Esophagus squamous epithelium (tissue), 5 donors: ENCODE measurements at places on chromosomes 11 and 22.

GRCh38 chr11:86138958-86139357, 70.1 kb upstream of the PICALM start:
- DNase-seq = no peak

DNA sequence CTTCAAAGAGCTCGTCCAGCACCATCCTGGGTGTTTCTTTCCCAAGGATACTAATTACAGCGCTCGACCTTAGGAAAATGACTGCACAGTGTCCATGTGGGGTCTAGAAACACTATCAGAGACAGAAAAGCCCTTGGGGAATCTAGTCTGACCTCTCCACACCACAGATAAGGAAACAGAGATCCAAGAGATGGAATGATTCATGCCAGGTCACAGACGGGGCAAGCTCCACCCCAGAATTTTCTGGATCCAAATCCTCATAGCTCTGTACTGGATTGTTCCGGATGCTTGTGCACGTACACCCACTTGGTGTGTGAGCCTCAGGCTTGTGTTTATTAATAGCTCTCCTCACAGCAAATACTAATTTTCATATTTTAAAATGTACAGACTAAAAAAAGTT, 11.3 kb downstream of the ABTB2 start:
- DNase-seq = no peak

GRCh38 chr11:68615657-68616056, 68.7 kb upstream of the GAL start:
- no peak for DNase-seq

GRCh38 chr11:17528181-17528691, 16.0 kb downstream of the USH1C start:
- DNase-seq = no peak

DNA sequence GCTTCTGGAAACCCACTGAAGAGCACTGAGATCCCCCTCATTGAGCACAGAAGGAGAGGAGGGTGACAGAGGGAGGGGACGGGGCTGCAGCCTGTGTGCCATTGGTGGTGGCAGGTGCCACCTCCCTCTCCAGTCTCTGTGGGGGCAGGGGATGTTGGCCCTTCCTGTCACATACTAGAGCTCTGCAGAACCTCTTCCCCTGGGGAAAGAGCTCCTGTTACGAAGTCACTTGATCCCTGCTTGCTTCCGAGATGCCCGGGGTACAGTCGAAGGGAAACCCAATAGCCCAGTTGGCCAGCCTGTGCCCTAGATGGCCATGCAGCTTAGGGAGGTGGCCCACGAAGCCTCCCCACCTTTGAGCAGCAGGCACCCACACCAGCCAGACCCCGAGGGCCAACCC, 29.4 kb downstream of the DAGLA start:
- no peak for DNase-seq

DNA sequence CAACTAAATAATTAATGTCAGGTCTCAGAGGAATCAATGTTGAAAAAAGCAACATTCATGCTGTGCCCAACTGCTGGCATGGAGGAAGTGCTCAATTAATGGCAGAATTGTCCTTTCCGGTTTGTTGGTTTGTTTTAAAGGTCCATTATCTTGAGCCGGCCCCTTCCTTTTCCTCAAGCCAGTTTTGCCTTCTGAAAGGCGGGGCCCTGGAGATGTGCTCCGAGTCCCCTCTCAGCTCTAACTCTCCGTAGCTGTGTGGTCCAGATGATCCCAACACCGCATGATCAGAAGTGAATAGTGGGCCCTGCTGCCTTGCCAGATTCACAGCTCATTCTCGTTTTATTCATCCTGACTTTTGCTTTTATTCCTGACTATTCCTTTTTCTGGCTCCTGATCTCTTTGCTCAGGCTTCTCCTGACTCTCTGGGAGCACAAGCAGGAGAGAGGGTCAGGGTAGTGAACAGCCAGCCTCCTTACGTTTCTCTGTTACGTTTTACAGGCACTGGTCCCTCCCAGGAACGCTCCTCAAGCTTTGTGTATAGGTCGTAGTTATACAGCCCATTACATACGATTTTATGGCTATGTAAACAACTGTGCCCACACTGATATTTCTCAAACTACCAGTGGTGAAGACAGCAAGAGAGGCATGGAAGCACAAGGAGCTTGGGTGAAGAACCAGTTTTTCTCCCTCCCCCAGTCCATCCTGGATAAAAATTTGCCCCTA, 265.9 kb downstream of the LARGE1 start:
- DNase-seq = no peak

GRCh38 chr11:94831529-94831928, 63.4 kb downstream of the AMOTL1 start:
- no peak for DNase-seq

- DNase-seq = no peak
Measured at GRCh38 chr11:8998017-8998416, 5.8 kb downstream of the NRIP3 start.

DNA sequence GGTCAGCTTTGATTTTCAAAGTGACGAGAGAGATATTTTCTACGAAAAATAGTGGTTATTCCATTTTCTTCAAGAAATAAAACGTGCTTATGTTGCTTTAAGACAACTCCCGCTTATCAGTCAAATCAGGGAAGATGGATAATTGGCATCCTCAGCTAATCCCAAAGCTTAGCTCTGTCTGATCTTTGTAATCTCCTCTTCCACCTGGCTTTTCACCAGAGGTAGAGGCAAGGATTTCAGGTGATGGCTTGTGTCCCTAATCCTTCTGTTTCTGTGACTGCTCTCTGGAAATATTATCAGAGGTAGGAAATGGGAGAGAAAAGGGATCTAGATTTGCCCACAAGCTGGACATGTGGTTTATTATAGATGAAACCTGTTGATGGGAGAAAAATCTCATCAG, 78.9 kb downstream of the DBX1 start:
- no peak for DNase-seq

- no peak for DNase-seq
Measured at GRCh38 chr11:78194490-78194889, 5.8 kb downstream of the USP35 start.

- no peak for DNase-seq
Measured at GRCh38 chr11:60280412-60280811, at the start of gene MS4A4A. TSS of gene MS4A4A (plus strand) at chr11:60280666. CDS start at chr11:60280676, 10 bp downstream.

GRCh38 chr11:126884594-126884993, 116.0 kb downstream of the KIRREL3 start:
- no peak for DNase-seq

GRCh38 chr11:46285173-46285572, 7.7 kb downstream of the CREB3L1 start:
- no peak for DNase-seq

- DNase-seq = no peak
Measured at GRCh38 chr11:61735391-61735790, 17.0 kb upstream of the MYRF start.

GRCh38 chr11:113952070-113952469, 22.8 kb upstream of the HTR3A start:
- no peak for DNase-seq

- no peak for DNase-seq
Measured at GRCh38 chr22:32684822-32685187, 116.7 kb upstream of the TIMP3 start.

DNA sequence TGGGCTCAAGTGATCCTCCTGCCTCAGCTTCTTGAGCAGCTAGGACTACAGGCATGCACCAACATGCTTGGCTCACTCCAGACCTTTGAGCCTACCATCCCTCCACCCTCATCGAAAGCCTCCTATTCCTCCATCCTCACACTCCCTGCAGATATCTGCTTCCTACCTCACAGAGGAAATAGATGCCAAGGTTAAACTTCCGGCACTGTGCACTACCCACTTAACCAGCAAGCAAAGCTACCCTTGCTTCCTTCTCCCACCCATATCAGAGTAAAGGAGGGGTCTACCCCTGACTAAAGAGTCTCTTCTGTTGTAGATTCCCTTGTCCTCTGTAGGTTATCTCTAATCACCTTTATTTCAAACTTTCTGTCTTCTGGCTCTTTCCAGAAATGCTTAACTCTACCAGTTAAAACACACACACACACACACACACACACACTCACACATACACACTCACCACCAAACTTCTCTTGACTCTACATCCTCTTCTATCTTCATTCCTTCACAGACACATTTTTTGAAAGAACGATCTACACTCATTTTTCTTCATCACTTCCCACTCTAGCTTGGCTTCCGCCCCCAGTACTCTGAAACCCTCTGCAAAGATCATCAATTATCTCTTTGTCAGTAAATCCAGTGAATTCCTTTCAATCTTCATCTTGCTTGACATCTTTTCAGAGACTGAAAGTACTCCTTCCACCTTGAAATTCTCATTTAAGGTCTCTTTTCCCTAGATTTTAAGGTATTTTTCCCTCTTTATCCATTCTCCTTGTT, 10.9 kb upstream of the SIK2 start:
- DNase-seq = no peak

DNA sequence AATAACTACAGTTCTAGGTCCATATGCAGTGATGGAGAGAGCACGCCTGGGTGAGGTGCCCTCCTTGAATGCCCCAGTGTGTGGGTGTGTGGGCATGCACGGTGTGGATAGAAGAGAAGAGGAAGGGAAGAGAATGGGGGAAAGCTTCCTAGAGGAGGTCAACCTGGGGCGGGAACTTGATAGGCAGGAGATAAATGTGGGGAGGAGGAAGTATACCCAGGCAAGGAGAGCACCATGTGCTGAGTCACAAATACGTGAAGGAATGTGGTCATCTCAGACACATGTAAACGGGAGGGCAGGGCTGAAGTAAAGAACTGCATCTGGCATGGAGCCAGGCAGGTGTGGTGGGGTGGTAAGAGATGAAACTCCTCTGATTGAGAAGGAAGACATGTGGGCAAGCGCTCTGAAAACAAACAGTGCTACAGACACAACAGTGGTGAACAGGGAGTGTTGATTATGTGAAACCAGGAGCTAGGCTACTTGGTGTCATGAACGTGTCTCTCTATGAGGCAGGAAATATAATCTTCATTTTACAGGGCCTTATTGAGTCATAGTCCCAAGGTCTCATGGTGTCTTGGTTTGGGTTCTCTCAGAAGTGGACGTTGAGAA, 61.5 kb upstream of the EED start:
- no peak for DNase-seq

DNA sequence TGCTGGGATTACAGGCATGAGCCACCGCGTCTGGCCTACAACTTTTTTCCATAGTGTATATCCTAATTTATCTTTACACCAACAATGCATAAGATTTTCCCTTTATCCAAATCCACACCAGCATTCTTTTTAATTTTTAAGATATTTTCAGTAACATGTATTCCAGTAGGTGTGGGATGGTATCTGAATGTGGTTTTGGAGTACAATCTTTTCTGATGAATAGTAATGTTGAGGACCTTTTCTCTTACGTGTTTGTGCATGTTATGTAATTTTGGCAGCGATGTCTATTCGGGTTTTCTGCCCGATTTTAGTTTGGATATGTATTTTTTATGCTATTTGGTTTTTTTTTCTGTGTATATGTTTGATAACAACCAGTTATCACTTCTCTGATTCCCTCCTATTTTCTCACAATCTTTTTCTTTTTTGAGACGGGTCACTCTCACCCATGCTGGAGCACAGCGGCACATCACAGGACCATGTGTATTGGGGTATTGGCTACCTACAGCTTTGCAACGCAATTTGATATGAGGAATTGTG, 114.6 kb upstream of the GRK3 start:
- DNase-seq = no peak

DNA sequence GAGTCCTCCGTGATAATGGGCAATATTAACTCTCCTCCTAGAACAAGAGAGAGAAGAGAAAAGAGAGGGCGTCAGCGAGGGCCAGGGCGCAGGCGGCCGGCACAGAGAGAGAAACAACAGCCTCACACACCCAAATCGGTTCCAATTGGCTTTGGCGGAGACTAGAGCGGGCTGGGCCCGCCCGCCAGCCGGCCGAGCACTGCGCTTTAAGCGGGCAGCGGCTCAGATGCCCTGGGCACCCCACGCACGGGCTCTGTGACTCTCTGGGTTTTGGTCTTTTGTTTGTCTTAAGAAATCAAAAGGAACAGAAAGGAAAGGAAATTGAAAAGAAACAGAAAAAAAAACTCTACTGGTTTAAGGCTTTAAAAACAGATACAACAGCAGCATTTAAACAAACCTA, 17.0 kb downstream of the SLC22A12 start:
- DNase-seq = no peak

DNA sequence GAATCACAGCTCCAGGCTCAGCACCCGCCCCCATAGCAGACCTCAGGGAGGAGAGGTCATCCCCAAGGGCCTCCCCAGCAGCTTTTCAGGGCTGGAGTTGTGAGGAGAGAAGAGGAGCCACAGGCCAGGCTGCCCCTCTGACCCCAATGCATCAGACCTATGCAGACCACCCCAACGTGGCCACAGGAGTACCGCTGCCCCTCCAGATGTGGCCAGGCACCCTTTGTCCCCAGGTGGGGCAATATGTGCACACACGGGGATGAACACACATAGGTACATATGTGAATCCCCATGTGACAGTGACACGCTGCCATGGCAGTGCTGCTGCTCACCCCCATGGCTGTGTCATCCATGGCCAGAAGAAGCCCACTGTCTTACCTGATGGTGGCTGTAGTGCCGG, 10.9 kb downstream of the USH1C start:
- DNase-seq = no peak

- DNase-seq = no peak
Measured at GRCh38 chr11:33926671-33927552, 35.0 kb upstream of the LMO2 start.

DNA sequence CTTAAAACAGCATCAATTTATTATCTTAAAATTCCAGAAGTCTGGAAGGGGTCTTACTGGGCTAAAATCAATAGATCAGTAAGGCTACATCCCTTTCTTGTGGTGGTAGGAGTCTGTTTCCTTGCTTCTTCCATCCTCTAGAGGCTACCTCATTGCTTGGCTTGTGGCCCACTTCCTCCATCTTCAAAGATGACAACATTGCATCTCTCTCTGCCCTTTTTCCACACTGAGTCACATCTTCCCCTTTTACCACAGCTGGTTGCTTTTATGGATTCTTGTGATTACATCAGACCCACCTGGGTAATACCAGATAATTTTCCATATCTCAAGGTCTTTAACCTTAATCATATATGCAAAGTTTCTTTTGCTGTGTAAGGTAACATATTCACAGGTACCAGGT, 60.9 kb downstream of the GRIA4 start:
- no peak for DNase-seq

DNA sequence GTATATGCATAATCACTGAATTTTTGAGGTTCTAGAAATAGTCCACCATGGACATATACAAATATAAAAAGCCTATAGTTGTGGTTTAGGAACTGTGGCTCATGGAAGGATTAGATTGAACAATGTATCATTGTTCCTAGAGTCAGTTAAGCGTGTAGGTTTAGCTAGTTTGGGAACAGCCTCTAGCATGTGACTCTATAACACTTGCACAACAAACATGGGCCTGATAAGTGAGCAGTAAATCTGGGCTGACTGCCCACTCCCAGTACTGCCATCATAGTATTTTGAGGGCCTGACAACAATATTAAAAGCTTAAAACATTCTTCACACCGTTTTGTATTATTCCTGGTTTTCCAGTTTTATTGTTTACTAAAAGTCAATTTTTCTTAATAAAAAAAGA, 47.0 kb downstream of the YAP1 start:
- DNase-seq = no peak

GRCh38 chr11:128763224-128763623, 69.4 kb downstream of the FLI1 start:
- no peak for DNase-seq

GRCh38 chr11:27388001-27388400, 25.0 kb upstream of the CCDC34 start:
- DNase-seq = no peak
